GM10248 (cell line): ENCODE measurements at places on chromosomes 13 and 19.

- DNase-seq: no peak
Observed at GRCh38 chr19:38120471-38121025, 103.5 kb downstream of the DPF1 start.

DNA sequence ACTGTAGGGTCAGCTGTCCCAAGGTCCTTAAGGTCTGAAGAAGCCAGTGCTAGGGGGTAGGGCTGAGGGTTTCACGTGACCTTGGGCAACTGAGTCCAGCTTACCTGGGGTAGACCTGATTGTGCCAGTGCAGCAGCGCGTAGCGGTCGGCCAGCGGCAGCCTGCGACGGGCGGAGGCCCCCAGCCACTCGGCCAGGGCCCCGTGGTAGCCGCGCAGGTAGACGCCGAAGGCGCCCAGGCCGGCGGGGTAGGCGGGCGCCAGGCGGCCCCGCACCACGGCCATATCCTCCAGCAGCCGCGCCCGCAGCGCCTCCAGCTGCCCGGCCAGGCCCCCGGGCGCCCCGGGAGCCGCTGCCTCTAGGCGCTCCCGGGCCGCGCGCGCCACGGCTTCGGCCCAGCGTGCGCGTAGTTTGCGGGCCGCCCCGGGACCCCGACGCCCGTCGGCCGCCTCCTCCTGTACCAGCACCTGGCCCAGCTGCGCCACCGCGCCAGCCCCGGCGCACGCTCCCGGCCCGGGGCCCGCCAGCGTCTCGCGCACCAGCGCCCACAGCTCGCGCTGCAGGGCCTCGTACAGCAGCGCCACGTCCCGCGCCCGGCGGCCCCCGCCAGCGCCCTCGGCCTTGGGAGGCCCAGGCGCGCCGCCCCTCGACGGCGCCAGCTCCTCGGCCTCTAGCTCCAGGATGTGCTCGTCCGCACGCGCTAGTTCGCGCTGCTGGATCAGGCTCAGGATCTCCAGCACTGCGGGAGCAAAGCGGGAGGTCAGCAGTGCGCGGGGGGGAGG lies 10.9 kb downstream of the EXOC3L2 start:
- no peak for DNase-seq

DNA sequence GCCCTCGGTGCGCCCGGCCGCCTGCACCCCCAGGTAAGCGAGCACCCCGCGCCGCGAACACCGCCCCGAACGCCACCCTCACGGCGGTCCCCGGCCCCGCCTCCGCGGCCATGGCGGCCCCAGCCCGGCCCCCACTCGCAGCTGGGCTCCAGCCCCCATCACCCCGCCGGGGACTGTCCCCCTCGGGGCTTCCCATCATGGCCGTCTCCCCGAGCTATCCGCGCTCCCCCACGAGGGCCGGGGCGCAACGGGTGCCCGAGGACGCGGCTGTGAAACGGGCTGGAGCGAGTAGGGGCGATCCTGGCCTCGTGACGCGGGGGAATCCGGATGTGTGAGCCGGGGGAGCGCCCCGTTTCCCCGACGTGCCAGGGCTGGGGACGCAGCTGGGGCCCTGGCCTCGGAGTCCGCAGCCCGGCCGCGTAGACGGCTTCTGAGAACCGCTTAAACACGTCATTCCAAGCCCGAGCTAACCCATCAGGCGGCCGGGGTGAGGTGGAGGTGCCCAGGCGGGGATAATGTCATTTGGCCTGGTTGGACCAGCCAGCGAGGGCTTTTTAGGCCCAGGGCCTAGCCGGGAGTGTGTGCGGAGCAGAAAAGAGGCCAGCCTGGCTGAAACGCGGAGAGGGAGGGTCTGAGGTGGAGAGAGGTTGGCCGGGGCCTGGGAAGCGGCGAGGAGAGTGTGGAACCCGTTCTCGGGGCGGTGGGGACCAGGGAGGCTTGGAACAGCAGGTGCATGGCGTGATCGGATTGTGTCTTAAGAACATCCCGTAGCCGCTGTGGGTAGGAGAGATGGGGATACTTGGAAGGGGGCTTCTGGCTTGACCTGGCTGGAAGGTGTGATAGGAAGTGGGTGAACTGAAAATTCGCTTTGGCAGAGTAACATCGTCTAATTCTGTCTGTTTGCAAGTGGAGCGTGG lies 550 bp downstream of the CERS4 start:
- peak; percentile 92 for DNase-seq

GRCh38 chr19:12867120-12868099 lies 13.8 kb downstream of the DNASE2 start:
- DNase-seq: peak; percentile 94

GRCh38 chr13:28725046-28725610 lies 6.4 kb upstream of the SLC46A3 start:
- no peak for DNase-seq

GRCh38 chr13:46359714-46360113 lies 27.3 kb downstream of the RUBCNL start:
- no peak for DNase-seq

GRCh38 chr13:44576351-44577235 lies 463 bp upstream of the TSC22D1 start:
- peak; percentile 37 for DNase-seq

- DNase-seq: no peak
Observed at GRCh38 chr19:8486661-8487136, 15.7 kb downstream of the PRAM1 start.

- no peak for DNase-seq
Observed at GRCh38 chr13:99044764-99045163, 66.9 kb upstream of the DOCK9 start.

- DNase-seq: no peak
Observed at GRCh38 chr13:44174769-44175425, 198.7 kb upstream of the SERP2 start.

- no peak for DNase-seq
Observed at GRCh38 chr13:97468331-97468730, 34.4 kb downstream of the RAP2A start.

DNA sequence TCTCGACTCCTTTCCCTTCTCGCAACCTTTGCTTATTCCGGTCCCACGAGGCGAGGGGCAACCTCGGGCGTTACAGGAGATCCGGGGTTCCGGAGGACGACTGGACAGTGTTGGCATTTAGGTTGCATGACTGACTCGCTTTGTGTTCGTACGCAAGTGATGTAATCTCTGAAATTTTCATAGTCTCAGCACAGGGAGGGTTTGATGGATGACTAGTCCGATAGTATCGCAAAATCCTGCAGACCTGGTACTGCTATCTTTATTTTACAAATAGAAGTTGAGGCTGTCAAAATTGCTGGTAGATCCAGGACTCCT lies 342 bp downstream of the DDX49 start:
- DNase-seq: no peak

DNA sequence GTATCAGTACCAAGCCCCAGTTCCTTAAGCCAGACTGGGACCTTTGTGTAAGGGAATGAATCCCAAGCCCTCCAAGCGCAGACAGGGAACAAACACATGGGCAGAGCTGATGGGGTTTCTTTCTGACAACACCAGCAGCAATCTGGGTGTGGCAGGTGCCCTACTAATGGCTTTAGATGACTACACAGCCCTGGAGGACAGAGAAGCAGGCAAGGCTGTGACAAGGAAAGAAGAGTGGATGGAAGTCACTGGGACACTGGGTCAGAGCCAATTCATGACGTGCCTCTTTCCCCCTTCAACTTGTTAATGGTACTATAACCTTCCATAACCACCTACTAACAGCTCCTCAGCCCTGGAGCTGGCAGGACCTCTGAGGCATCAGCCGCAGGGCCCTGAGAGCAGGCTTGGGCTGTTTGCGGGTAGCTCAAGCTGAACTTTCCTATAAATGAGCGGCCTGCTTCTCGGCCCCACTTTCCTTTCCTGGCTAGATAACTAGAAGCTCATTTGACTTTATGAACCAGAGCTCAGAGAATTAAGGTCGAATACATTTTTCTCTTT lies 38.9 kb downstream of the RASL11A start:
- no peak for DNase-seq

- DNase-seq: no peak
Observed at GRCh38 chr19:35267353-35267817, 1.4 kb upstream of the USF2 start.

- no peak for DNase-seq
Observed at GRCh38 chr13:44816701-44817100, 172.6 kb downstream of the NUFIP1 start.

GRCh38 chr13:110000534-110001345 lies 214.4 kb upstream of the IRS2 start:
- no peak for DNase-seq

- no peak for DNase-seq
Observed at GRCh38 chr13:30431269-30431940, 9.1 kb downstream of the UBE2L5 start.

DNA sequence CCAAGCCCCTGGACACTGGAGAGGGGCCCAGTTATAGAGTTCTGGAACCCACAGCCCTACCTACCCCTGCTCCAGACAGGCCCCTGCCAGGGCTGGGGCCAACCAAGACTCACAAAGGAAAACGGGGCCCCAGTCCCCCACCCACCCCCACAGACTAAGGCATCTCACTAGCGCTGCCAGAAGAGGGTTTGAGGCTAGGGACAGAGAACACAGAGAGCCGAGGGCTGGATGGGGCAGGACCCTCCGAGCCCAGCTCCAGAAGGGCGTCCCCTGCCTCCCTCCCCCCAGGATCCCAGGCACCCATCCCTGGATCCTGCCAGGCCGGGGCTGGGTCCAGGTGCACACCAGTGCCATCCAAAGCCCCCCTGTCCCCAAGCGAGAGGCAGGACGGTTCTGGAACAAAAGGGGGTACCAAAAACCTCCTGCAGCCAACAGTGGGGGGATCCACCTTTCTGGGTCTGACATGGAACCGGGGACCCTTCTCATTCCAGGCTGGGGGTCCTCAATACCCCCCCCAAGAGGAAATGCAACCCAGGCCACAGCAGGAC lies 4.4 kb upstream of the REXO1 start:
- DNase-seq: no peak

DNA sequence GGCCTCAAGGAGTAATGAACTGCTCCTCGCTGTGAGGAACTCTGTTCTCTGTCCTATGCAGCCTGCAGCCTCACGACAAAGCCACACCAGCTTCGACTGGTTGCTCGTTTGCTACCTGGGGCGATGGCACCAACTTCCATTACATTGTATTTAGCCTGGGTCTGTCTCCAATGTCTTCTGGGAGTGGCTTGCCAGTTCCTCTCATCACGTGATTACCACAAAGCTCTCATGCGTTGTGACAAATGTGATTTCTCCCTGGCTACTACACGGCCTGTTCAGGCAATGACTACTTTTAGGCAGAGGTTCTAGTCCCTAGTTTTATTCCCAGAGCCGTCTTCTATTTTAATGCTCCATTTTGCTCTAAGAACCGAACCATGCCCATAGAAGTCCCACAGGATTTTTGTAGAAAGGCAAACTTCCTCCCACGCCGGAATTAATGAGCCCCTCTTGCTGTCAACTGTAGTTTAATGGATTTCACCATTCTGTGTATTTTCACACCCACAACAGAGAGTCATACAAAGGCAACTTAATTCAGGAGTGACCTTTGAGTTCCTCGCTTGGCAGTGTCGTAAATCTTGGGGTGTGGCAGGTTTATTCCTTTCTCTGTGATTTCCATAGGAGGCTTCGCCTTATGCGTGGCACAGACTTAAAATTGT lies 351.9 kb downstream of the EFNB2 start:
- no peak for DNase-seq

DNA sequence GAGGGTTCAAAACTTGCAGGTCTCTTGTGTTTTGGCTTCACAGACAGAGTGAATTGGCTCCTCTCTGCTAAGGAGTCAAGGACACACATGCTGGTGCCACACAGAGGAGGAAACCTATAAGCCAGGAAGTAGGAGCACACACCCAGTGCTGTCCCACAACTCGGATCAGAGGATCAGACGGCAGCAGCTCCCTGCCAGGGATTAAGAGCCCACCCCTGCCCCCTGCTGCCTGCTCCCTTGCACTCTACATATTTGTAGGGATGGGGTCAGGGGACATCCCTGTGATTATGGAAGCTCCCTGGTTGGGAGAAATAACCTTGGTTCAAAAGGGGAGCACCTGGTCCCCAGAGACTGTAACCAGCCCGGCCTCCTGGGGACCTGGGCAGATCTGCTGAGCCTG lies 77.5 kb upstream of the CLDN10 start:
- no peak for DNase-seq

GRCh38 chr13:24133021-24133795 lies 27.3 kb upstream of the SPATA13 start:
- DNase-seq: no peak

GRCh38 chr13:73983109-73983508 lies 151.1 kb downstream of the KLF12 start:
- no peak for DNase-seq

DNA sequence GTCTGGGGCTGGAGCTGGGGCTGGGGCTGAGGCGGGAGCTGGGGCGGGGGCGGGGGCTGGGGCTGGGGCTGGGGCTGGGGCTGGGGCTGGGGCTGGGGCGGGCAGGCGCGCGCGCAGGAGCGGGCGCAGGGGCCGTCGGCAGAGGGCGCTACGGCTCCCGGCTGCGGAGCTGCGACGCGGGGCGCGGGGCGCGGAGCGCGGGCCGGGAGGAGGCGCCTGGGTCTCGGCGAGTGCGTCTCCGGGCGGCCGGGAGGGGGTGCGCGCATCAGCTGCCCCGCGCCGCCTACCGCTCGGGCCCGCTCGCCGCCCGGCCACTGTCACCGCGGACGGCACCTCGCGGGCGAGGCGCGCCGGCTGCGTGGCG lies 422 bp upstream of the MTUS2 start:
- DNase-seq: peak; percentile 78

DNA sequence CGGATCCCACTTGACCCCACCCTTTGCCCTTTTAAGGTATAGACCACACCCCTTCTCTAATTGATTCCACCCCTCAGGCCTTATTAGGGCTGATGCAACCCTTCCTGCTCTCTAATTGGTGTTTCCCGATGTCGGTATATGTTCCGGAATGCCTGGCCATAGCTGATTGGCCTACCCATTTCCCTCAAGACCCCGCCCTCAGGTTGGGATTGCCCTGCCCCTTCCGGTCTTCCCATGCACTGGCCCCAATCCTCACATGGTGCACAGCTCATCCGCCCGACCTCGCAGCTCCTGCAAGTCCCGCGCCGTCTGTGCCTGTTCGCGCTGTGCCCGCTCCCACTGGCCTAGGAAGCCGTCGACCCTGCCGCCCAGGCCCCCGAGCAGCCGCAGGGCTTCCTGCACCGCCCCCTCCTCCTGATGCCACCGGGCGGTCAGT lies 18.1 kb downstream of the TSKS start:
- no peak for DNase-seq

- DNase-seq: no peak
Observed at GRCh38 chr13:71399631-71400215, 467.3 kb downstream of the DACH1 start.
